ENCODE measurements at places on chromosomes 3 and 15.

- no peak for DNase-seq
Observed at GRCh38 chr15:77981281-77982126, 96.0 kb downstream of the TBC1D2B start.

DNA sequence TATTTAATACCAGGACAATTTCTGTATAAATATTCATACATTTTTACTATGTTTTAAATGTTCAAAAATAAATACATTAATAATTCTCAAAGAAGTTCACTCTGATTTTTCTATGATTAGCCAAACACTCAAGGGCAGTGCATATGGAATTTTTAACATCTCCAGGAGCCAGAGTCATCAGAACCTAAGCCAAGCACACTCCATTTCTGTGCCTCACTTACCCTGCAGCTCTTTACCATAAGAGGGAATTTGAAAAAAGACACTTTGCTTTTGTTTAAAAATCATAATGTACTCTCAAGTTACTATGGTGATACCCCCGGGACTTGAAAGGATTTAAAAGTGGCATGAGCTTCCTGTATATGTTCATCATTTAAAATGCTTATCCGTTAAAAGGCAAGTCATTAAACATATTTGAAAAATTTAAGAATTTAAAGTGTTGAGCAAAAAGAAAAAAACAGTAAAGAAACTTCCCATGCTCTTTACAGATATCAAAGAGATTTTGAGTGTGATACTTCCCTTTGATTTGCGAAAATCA is 747.4 kb upstream of the NECTIN3 start:
- DNase-seq, result no peak

DNA sequence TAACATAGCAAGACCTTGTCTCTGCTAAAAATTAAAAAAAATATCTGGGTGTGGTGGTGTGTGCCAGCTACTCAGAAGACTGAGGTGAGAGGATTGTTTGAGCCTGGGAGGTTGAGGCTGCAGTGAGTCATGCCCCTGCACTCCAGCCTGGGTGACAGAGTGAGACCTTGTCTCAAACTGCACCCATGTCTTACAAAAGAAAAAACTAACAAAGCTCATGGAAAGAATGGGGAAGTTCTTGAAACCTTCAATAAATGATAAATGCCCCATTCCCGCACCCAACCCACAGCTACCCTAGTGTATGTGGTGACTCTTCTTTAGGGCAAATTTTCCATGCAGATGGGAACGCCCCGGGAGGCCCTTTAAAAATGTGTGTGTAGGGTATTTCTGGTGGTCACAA is 28.3 kb downstream of the RPLP1 start:
- DNase-seq, result no peak

GRCh38 chr3:149975919-149976318 is 5.2 kb upstream of the PFN2 start:
- no peak for DNase-seq

DNA sequence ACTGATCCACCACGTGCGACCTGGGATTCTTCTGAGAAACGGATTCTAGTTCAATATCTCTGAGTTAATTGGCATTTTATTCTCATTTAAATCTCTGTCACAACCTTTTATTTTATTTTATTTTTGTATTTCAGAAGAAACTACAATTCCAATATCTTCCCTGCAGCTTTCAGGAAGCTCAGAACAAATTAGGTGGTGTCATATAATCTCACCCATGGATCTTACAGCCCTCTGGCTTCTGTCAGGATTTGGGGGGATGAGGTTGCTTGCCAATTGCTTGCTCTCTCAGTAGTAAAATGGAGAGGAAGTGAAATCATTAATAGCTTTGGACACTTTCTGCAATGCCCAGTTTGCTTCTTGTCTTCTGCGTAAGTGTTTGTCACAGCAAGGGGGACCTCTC is 205.4 kb downstream of the TLE3 start:
- no peak for DNase-seq

DNA sequence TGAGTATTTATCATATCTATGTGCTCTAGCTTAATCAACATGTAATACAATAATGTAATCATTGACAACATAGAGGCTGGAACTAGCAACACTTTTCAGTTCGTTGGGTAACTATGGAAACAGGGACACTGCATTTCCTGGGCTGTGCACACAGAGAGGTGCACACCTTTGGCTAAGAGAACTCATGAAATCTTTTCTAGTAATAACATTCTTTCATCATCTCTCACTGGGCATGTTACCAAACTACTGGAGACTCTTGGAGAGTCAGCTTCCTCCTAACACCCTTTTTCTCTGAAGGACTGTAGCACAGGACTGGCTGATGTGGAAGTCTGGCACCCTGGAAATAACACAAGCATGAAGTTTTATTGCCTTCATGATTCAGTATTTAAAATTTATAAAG is 135.6 kb downstream of the KCNMB2 start:
- no peak for DNase-seq

GRCh38 chr15:69181424-69181823 is 21.0 kb downstream of the GLCE start:
- no peak for DNase-seq

- DNase-seq, result no peak
Observed at GRCh38 chr15:48536681-48537091, 108.8 kb downstream of the FBN1 start.

DNA sequence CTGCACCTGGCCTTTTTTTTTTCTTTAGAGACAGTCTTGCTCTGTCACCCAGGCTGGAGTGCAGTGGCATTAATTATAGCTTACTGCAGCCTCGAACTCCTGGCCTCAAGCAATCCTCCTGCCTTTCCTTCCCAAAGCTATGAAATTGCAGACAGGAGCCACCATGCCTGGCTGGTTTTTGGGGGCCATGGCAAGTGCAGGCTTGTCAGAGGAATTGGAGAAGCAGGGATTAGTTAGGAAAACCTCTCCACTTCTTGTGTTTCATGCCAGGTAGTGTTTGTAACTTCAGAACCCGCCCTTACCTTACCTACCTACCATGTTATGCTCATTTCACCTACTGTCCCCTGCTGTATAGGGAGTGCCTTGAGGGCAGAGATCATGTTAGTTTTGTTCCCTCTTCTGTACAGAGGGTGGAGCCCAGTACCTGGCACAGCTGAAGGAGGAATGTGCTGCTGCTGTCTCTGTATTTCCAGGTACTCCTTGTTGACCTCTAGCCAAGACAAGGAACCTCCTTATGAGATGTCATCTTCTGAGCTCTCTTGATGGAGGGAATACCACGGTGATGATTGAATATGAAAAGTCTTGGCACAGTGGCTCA is 43.8 kb downstream of the TRAK1 start:
- DNase-seq, result no peak

GRCh38 chr15:48962662-48963523 is 826 bp downstream of the SHC4 start:
- no peak for DNase-seq

- DNase-seq, result no peak
Observed at GRCh38 chr3:70064194-70064779, 64.8 kb downstream of the SAMMSON start.

- no peak for DNase-seq
Observed at GRCh38 chr3:126417981-126418530, 23.3 kb downstream of the CFAP100 start.

DNA sequence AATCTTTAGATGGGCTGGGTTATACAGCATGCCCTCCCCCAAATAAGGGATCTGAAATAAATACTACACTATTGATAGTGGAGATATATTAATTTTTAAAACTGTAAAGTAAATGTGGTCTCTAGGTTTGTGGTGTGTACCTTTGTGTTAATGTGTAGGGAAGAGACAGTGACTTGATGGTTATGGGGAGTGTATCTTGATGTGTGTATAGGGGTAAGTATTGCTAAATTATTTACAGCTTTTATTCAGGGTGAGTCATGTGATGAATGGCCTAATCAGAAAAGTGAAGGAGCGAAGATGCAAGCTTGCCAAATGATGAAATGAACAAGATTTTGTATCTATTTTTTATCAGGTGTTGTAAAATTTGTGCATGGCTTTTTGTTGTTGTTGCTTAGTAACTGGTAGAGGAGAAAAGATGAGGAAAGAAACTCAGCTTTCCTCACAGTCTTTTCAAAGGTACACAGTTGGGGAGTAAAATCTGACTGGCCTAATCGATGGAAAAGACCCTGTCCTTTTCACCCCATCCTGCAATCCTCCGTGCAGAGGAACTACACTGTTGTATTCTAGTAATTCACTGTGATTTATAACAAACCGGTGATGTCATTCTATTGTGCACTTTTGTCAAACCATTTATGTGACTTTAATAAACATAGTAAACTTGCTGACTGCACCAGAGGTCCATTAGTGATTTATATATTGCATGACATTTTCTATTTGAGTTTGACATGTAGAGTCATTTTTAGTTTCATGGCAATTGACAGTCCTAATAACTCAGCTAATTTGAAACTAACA is 17.7 kb downstream of the FEM1B start:
- DNase-seq, result no peak

GRCh38 chr3:123068601-123069381 is 2.0 kb downstream of the PDIA5 start:
- no peak for DNase-seq

DNA sequence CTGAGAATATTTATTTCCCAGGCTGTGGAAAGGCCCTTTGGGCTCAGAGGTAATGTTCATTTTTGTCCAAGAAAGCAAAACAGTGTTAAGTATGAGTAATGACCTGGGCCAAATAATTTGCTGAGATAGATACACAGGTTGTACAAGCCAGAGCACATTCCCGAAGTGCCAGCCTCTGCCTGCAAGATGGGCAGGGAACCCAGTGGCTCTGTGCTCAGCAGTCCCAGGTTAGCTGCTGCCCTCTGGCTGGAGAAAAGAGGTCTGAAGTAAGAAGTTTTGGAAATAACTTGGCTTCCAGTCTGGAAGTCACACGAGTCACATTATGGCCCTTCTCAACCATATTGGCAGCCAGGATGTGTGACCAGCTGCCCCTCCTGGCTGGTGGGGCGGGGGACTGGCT is 20.2 kb downstream of the MYZAP start:
- no peak for DNase-seq

GRCh38 chr3:69422751-69423150 is 36.9 kb upstream of the FRMD4B start:
- DNase-seq, result no peak

GRCh38 chr15:68791431-68792283 is 29.0 kb downstream of the ANP32A start:
- no peak for DNase-seq

- DNase-seq, result no peak
Observed at GRCh38 chr3:189368384-189368783, 196.6 kb downstream of the TPRG1 start.

GRCh38 chr3:188401244-188401993 is 247.5 kb downstream of the LPP start:
- no peak for DNase-seq

- no peak for DNase-seq
Observed at GRCh38 chr3:172515130-172515918, 7.9 kb downstream of the TNFSF10 start.

GRCh38 chr3:126900859-126901540 is 81.9 kb upstream of the PLXNA1 start:
- DNase-seq, result no peak

DNA sequence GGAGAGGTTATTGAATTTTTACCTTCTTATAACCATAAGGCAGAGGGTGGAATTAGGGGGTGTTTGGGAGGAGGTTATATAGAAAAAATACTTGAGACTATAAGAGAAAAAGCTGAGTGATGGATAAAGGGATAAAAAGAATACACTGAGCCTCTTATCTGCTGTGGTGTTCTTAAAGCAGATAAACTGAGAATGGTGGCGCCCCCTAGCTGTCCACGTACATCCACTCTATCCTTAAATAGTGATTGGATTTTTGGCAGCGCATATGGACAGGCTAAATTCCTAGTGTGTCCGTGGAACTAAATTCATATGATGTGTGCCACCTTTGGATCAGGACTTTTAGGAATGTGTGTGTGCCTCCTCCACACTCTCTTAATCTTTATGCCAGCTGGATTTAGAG is 121.1 kb downstream of the OXSM start:
- peak; percentile 1 for DNase-seq

DNA sequence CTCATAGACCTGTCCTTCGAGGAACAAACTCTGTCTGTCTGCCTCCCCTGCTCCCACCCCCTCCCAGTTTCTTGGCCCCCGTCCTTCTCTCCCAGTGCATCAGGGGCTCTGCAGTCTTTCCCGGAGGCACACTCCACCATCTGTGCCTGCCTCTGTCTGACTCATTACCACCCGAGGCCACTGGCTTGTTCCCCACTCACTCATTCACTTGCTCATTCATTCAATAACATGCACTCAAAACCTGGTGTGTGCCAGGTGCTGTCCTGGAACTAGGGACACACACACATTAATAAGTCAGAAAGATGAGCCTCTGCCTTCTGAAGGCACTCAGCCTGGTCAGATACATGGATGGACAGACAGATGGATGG is 12.4 kb downstream of the AMIGO3 start:
- no peak for DNase-seq

- DNase-seq, result no peak
Observed at GRCh38 chr3:28569357-28569756, 220.7 kb upstream of the AZI2 start.
